ENCODE measurements at places on chromosomes 5 and 9.

- DNase-seq, result no peak
Observed at GRCh38 chr9:89821081-89821480, 216.3 kb downstream of the GADD45G start.

DNA sequence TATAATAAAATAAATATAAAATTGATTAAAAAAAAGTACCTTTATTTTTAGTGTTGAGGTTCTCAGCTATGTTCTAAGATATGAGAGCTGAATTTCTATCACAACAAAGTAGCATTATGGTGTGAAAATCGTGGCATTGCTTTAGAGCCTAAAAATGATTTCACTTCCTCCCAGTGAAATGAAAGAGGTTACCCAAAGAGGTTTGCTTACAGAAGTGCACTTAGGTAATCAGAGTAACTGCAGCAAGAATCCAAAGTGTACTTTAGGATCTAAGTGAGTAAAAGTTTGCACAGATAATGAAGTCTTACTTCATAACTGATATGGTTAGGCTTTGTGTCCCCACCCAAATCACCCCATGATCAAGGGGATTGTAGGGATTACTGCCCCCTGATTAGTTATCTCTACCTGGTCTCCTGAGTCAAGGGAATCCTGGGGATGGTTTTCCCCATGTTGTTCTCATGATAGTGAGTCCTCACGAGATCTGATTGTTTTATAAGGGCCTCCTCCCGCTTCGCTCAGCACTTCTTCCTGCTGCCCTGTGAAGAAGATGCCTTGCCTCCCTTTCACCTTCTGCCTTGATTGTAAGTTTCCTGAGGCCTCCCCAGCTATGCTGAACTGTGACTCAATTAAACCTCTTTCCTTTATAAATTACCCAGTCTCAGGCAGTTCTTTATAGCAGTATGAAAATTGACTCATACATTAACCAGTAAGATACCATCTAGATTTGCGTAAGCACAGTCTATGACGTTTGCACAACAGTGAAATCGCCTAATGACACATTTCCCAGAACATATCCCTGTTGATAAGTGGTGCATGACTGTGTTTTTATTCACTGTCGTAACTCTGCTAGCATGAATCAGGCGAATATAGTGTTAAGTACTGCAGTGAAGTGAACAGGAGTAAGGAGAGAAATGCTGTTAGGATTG is 40.3 kb upstream of the LRRC70 start:
- DNase-seq, result no peak

GRCh38 chr5:43437062-43437660 is 25.0 kb upstream of the CCL28 start:
- DNase-seq, result no peak

- DNase-seq, result no peak
Observed at GRCh38 chr9:136110082-136111061, 8.3 kb downstream of the TMEM250 start.

Measured in uterus (tissue), 4 donors.